ENCODE measurements at places on chromosomes 2 and 18.

DNA sequence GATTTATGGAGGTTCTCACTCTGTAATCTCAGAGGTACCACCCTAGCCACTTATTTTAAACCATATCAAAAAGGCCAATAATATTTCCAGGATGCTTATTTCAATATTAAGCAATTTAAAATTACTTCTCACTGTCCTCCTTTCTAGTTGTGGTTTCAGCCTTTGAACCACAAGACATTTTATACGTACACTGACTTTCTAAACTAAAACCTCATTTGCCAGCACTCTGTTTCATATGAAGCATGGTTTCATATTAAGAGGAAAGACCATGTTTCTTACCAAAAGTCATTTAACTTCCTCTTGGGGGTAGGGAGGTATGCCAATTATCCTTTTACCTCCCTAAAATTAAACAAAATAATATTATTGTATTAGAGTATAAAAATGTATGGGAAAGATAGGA is 399.8 kb downstream of the CDH7 start:
- no peak for DNase-seq

GRCh38 chr2:163779970-163780597 is 44.3 kb upstream of the FIGN start:
- no peak for DNase-seq

GRCh38 chr18:76351961-76352581 is 143.0 kb downstream of the ZNF516 start:
- DNase-seq, result peak; percentile 24

DNA sequence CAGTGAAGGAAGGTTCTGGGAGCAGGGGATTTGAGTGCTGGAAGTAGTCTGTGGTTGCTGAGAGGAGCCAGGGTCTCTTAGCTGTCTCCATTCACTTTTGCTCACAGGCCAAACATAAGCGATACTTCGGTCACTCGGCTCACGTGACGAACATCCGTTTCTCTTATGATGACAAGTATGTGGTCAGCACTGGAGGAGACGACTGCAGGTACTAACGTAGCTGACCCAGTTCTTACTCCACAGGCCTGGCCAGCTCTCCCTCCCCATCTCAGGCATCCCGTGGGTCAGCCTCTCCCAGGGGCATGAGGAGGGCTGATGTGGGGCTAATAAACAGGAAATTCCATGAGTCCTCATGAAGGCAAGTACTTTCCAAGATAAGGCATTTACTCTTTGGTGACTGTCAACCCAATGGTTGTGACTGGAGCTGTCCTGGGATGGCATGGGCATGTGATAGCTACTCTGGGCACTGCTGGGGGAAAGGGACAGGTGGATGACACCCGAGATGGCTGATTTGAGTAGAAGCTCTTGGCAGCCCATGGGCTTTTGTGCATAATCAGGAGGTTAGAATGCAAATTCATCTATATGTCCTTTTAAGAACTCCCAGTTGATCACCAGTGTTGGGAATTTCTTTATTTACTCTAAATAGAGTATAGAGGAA is 81.6 kb downstream of the RTN4 start:
- no peak for DNase-seq

DNA sequence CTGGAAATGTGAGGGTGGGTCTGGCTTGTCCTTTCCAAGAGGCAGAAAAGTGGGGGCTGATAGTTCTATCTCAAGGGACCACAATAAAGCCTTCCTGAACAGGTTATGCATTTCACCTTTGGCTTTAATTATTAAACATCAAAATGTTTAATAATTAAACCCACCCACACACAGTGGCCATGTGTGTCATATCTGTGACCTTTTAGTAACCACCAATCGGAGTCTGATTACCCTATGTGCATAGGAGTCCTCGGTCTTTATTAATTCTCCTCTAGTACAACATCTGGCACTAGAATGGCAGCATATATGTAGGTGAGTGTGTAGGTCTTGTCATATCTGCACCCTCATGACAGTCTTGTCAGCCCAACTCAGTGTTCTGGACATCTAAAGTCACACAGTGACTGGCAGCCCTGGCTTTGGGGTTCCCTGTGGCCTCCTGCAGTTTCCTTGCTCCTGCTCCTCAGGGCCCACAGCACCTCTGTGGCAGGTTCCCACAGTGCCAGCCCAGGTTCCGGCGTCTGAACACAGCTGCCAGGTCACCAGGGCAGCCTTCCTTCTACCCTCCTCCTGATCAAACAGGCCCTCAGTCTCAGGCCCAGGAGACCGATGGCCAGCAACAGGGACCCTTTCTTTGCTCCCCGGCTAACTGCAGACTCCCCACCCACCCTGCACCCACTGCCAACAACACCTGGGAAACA is 100.9 kb downstream of the MTCL1 start:
- no peak for DNase-seq

DNA sequence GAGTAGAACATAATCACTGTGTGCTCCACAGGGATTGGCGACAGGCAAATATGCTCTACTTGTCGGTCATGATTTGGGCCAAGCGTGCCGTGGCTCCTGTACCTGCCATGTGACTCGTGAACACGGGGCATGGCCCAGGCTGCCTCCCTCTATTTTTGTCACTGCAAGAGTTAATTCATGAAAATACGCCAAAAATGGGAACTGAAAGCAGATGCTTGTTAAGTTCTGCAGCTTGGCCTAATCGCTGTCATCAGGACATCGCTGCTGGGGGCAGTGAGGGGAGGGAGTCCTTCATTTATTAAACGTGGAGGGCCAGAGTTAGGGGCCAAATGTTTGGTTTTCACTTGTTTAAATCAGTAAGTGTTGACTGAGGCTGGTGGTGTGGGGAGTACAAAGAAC is 177.8 kb downstream of the BCL2 start:
- DNase-seq, result no peak

DNA sequence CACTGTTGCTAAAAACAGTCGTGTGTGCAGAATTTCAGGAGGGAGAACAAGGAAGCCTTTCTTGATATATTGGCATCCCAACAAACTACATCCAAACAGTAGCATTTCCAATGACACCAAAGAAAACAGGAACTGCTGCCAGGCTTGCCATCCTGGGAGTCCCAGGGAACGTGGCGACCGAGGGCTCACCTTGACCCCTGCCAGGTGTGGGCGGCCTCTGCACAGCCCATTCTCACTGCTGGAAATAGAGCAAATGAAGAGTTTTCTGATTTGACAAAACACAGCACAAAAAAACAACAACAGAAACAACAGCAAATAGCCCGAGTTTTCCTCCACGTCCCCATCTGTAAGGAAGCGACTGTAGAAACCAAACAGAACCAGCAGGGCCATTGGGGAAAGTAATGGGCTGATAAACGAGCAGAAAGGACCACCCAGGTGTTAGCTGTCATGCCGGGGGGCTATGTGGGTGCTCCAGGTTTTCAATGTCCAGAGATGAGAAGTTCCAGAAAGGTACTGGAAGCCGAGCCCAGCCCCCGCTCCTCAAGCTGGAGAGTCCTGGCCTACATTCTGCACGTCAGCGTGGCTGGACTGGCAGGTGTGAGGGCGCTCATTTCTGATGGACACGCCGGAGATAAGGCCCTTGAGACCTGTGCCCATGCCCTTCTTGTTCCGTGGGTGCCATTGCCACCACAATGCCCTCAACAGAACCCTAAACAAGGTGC is 80.8 kb downstream of the TWIST2 start:
- DNase-seq, result no peak

DNA sequence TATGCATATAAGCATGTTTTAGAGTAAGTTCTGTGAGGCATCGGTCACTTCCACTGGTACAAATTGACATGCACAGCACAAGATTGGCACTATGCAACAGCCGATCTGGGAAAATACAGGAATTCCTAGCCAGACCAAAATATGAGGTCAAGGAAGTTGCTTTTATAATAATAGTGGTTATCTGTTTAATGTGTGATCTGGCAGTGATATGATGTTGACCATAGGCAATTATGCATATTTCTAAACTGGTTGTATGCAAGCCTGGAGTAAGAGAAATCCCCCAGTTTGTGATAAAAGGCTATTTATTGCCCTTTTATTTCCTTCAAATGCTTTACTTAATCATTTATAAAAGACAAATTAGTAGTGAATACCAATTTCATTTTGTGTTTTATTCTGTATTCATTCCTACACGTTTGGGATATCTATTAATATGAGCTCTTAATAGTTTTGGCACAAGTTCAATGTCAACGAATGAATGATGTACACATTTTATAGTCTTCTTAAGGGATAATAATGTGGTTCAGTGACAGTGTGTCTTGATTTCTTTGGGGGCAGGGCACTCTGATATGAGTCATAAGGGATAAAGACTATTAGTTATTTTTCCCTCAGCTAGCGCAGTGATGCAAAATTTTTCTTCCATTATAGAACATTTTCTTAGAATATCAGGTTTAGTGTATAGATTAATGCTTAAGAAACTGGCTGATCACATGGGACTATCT is 34.7 kb upstream of the ZEB2 start:
- no peak for DNase-seq

DNA sequence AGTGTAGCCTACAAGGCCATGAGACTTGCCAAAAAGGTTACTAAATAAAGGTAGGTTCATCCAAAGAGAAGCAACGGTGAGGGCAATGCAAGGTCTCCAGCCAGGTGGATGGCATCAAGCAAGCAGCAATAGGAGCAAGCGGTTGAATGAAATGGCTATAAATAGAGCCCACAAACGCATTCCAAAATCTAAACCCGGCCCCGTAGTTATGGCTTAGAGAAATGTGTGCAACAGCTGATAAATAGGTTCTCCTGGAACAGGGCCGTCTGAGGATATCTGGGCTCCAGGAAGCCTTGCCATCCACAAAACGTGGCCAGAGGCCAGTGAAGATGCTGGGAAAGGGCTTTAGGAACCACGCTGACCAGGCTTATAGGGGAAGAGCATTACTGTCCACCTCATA is 146.1 kb upstream of the PID1 start:
- DNase-seq, result no peak

- peak; percentile 31 for DNase-seq
These were observed 30.3 kb downstream of the MAIP1 start for GRCh38 chr2:199985625-199986207.

DNA sequence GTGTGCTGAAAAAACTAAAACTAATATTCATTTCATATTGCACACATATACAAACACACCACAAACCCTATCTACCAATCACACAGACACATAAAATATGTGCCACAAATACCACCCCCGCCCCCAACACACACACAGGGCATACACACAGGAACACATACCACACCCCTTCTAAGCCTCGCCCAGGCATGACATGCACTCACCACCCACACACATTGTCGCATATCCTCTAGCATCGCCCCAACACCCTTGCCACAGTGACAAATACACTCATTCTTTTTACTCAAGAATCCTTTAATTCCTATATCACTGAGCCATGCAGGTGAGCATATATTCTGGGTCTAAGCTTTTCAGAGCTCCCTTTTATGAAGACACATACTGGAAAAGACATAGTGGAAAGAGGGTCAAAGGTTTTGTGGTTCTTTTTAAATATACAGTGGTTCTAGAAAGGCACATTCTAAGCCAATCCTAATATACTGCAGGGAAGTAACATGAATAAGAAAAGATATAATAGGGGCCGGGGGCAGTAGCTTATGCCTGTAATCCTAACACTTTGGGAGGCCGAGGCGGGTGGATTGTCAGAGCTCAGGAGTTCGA is 24.5 kb upstream of the LCLAT1 start:
- DNase-seq, result peak; percentile 61

- DNase-seq, result no peak
These were observed 379.9 kb downstream of the PIK3C3 start for GRCh38 chr18:42334931-42335330.

DNA sequence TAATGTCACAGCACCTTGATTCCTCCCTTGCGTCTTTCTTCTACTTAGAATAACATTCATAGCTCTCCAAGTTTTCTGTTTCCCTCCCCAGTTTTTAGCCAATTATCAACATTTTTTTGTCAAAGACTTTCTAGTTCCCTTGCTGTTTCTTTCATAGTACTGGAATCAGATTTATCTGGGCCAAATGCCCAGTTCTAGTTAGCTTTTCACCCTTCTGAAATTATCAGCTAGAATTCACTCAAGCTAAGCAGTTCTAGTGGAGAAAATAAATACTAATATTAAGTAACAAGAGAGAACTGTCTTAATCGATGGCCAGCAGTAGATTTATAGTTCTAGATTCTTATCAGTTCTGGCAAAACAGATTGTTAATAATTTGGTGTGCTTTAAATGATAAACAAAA is 36.2 kb downstream of the EFEMP1 start:
- no peak for DNase-seq

GRCh38 chr2:180443888-180444287 is 436.8 kb upstream of the CWC22 start:
- DNase-seq, result no peak

- DNase-seq, result no peak
These were observed 173.3 kb downstream of the TMEM247 start for GRCh38 chr2:46652514-46653170.

GRCh38 chr2:120947982-120948661 is 212.5 kb downstream of the GLI2 start:
- DNase-seq, result no peak

GRCh38 chr2:239184179-239184578 is 216.6 kb downstream of the HDAC4 start:
- DNase-seq, result no peak

GRCh38 chr2:36951574-36951973 is 14.8 kb downstream of the STRN start:
- DNase-seq, result no peak

DNA sequence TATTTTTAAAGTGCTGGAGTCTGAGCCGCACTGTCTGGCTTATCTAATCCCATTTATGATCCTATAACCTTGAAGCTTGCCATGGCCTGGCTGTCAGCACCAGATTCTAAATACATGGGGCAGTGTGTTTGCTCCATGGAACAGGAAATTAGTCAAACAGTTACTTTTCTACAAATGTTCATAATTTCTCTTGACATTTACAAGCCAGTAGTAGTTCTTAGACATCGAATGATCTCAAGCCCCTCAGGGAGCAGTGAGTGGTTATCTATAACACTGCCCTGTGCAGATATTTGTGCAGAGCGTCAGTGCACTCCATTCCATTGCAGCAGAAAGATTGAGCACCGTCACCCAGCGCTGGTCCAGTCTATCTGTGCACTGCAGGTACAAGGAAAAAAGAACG is 205.2 kb downstream of the AGPS start:
- no peak for DNase-seq

GRCh38 chr2:125679903-125680302 is 976.1 kb upstream of the GYPC start:
- DNase-seq, result no peak

DNA sequence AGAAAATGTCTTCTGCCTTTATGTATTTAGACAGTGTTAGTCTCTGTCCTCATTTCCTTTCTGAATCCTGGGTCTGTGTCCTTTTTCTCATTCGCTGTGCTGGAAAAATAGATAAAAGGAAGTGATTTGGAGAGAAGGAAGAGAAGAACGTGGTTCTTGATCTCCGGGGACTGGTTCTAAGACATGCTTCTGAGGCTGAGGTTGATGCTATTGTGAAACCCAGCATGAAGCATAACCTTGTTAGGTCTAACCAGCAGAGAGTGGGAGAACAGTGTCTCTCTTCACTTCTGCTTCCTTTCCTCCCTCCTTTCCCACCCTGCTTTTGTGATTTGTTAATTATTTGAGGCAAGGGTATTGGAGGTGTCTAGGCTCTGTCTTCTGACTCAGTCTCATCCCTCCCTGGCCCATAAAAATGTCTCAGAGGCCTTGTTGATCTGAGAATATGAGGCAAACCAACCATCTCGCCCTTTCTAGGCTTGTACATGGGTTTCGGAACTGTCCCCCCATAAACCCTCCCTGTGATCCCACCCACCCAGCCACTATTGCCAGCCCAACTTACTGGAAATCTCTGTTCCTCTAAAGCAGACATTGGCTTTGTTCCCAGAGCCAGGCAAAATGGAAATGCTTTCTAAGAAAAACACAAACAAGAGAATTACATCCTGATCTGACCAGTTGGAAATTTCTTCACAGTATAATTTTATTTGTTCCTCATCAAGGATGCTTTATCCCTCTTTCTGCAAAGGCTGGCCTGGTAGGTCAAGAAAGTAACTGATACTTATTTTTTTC is 360.6 kb upstream of the TNP1 start:
- DNase-seq, result no peak

Data from A549 (cell line).